ENCODE measurements at places on chromosomes 6 and 20.
A peak's percentile ranks its signal among the peaks of the same experiment; 100 is the strongest.

GRCh38 chr6:161598896-161599295 is 325.0 kb upstream of the AGPAT4 start:
- DNase-seq: no peak

GRCh38 chr20:49248301-49248700 is 29.1 kb downstream of the DDX27 start:
- no peak for DNase-seq

- peak; percentile 50 for DNase-seq
These were observed 28.5 kb upstream of the SNRPB2 start for GRCh38 chr20:16701296-16701695.

GRCh38 chr6:91149956-91150705 is 563.3 kb upstream of the MAP3K7 start:
- peak; percentile 17 for DNase-seq

- no peak for DNase-seq
These were observed 193.7 kb downstream of the EYA2 start for GRCh38 chr20:47088335-47088734.

DNA sequence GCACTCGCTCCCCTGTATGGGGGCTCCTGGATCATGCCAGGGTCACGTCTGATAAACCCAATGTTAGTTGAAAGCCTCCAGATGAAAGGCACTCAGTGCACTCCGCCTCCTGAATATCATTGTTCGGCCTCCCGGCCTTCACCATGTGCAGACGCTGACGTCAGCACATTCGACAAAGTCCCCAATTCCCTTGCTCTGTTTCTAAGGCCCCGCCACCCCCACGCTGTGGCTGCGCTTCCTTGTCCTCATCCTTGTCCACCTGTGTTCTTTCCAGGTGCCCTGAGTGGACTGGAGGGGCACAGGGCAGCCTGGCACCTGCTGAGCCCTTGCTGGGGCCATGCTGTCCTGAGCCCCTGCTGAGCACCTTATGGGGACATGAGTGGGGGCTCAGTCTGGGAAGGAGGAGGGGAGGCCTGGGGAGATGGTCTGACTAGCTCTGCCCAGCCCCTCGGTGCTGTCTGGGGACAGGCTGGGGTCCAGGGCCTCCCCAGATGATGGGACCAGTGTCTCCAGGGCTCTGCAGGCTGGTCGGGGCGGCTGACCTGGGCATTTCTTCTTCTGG is 9.8 kb upstream of the BHLHE23 start:
- DNase-seq: no peak

All from COLO829 (cell line).